NCI-H187 (cell line): ENCODE measurements at places on chromosomes 3 and 15.

DNA sequence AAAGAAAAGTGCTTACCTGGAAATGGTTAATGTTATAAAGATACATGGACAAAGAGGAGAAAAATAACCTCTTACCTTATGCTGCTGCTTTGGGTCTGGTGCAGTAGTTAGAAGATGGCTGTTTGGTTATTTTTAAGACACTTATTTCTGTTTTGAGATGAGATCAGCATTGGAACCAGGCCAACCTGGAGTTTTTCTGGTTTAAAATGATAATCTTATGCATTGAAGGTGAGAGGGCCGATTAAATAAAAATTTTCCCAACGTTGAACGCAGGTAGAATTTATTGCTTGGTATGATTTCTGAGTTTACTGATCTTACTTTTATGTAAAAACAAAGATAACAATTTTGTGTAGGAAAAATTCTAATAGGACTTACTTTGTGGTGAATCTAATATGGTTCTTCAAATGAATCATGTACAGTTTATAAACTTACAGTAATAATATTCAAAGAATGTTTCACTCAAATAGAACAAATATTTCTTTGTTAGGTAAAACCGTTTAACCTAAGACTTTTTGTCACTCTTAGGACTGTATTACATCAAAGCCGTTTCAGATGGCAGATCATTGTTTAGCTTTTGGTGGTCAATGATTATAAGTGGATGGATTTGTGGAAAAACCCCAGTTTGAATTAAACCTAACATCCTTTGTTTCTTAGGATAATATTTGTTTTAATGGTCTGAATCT is 14.9 kb downstream of the UBE2E2 start:
- no peak for DNase-seq

DNA sequence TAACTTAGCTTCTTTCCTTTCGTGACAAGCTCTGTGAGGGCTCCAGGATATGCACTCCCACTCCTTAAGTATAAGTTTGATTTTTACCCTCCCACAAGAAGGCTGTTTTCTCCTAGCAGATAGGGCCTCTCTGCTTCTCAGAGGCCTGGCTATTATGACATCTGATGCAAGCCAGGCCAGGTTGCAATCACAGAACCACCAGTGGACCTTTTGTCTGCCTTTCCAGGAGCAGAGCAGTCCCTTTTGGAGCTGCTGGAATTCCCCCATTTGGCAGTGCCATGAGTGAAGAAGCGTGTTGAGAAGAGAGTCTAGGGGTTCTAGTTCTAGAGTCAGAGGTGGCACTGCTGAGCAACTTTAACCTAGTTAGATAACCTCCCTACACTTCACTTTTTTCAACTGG is 1004.3 kb upstream of the SEMA6D start:
- DNase-seq: no peak

GRCh38 chr3:44100298-44100695 is 141.4 kb upstream of the TOPAZ1 start:
- DNase-seq: no peak

DNA sequence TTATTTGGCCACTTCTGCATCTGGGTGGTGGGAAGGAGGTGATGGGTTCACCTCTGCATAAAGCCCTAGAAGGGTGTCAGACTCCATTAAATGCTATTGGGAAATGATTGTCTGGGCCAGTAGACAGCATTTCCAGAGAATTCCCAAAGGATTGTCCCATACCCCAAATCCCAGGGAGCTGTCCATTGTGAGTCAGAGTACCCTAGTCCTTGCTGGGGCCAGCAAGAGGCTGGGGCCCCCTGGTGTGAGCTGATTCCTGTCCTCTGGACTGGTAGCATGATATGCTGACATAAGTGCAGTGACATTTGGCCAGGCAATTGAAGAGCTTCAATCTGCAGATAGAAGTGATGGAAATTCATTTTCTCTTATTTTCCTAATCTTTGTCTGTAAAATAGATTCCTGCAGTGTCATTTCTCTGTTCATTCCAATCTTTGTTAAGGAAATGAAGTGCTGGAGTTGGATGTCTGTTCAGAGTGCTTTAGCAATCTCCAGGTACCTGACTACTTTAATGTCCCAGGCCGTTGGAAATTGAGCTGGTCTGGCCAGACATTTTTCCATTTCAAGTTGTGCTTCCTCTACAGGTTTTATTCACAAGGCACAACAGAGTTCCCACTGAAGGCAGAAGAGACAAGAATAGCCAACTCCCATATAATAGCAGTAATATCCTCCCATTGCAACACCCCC is 91.2 kb downstream of the RPLP1 start:
- no peak for DNase-seq

GRCh38 chr15:90364251-90364650 is 12.2 kb downstream of the ZNF774 start:
- DNase-seq: no peak

GRCh38 chr3:140051019-140051957 is 116.3 kb downstream of the CLSTN2 start:
- DNase-seq: peak; percentile 5

DNA sequence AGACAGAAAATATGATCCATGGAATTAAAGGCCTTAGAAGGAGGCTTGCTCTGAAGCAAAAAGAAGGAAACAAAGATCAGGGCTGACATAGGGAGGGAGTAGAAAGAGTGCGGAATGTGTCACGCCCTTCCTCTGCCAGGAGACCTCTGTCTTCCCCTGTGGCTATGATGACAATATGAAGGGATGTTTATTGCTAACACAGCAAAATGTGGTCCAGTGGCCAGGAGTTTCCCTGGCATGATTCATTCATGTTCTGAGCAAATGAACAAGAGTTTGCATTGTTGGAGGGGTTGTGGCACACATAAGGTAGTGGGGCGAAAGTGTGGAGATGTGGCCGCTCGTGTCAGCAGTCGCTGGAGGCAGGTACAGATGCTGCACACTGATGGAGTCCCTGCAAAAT is 169.4 kb downstream of the SHQ1 start:
- DNase-seq: no peak

DNA sequence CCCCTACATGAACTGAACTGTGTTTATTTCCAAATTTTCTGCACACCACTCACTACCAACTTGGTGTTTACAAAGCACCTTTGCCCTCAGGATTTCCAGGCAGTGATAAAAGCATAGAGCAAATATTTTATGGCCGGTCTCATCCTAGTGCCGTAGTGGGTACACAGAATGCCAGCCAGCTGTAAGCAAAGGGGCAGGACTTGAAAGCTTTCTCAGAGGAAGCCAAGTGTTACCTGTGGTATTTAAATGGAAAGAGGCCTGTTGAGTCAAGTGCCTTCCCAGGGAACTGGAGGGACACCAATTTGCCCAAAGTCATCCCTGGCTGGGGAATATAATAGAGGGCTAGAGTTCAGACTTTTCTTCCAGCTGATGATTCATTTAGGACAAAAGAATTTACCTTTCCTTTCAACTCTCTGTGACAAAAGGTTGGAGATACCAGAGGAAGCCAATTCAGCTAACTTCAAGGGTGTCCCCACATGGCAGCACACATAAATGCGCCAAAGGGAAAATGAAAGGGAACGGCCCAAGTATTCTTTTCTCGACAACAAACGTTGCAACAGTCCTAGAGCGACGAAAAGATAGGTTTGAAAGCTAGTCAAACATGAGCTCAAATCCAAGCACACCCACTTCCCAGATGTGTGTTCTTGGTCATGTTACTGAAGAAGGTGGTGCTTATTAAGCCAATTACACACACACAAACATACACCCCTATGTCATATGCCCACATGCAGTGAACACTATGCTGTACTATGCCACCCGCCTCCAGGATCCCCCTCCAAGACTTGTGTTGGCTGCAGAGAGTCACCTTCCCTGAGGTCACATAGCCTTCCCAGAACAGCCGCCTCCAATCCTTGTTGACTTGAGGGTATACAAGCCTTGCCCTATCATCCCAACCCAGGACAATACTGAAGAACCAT is 27.7 kb downstream of the MAGI1 start:
- peak; percentile 18 for DNase-seq

- DNase-seq: no peak
These were observed 22.9 kb downstream of the MAP2K1 start for GRCh38 chr15:66409565-66410108.

DNA sequence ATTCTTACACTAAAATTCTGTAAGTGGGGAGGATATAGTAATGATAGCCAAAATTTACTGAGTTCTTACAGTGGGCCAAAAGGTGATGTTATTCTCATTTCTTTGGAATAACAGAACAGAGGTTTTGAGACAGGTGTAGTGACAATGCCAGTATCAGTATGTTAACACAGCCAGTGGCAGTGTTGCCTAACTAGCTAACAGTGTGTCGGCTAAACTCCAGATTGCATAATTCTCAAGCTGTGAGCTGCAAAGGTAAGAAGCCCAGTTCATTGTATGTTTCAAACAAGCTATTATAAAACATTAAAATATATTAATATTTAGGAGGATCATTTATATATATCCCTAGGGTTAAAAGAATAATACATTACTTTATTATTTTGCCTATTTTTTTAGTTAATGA is 920 bp downstream of the SLC15A2 start:
- no peak for DNase-seq

DNA sequence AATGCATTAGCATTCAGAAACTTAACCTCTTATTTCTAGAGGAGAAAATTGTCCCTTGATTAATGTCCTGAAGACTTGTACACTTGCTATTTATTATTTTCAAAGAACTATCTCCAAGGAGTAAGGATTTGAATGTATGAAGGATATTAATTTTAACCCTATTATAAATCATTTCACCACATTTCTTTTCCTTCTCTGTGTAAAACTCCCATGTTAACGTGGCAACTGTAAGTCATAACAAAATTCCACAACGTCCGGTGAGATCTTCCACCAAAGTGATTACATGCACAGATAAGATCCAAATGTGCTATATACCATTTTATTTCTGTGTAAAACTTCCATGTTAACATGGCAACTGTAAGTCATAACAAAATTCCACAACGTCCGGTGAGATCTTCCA is 229.1 kb upstream of the ARHGEF26 start:
- DNase-seq: no peak

DNA sequence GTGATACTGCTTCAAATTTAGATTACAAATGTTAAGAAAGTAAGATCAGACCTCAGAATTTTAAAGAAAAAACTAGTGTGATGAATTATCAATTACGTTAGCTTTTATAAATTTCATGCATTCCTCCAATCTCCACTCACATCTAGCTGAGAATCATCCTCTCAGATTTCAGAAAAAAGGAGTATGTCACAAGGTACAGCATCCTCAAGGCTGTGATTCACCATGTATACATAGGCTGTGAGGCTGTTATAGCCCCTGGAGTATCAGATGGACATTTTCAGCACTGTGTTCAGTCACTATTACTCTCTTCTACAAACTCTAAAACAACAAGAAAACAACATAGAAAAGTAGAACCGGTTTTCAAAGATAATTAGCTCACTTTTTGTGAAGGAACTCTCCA is 214.4 kb downstream of the PCCB start:
- DNase-seq: no peak

DNA sequence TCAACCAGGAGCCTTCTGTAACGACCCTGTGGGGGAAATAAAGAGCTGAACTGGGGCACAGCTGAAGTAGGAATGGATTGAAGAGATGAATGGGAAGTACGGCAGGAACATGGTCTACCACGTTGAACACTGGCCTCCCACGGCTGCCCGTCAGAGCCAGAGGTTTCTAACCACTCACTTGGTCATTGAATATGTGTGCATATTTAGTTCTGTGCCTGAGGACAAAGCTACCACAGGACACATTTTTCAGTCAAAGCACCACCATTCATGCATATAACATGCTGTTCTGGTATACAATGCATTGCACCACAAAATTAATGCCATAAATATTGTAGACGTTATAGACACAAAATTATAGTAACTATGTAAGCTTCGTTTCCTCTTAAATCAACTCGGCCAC is 75.5 kb downstream of the MB21D2 start:
- no peak for DNase-seq

DNA sequence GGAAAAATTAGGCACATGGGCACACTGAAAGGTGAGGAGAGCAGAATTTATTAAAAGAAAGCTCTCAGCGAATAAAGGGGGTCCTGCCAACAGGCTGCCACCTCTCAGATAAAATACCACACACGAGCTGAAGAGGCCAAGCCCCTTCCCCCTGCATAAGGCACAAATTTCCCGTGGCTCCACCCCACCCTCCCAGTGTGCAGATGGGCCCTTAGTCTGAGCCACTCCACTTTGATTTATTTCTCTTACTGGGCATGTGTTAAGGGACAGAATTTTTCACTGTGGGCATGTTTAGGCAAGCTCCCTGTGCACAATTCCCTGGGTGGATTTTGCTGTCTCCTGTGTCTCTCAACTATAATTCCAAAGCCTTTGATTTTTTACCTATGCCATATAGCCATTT is 409.8 kb downstream of the TBL1XR1 start:
- no peak for DNase-seq

- DNase-seq: no peak
These were observed 29.7 kb downstream of the CRYGS start for GRCh38 chr3:186514296-186515002.

GRCh38 chr15:68783226-68784058 is 37.3 kb downstream of the ANP32A start:
- DNase-seq: no peak

DNA sequence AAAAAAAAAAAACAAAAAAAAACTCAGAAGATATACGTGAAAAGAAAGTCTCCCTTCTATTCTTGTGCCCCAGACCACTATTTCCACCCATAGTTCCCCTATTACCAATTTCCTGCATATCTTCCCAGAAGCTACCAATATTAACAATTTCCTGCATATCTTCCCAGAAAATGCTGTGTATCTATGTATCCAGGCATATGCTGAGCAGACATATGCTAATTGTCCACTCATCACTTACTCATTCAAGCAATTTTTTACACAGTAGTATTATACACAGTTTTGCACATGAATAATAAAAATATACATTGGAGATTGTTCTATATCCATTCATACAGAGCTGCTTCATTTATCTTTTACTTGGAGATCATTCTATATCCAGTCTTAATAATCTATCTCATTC is 12.6 kb upstream of the SLMAP start:
- no peak for DNase-seq

GRCh38 chr15:100250176-100250800 is 91.5 kb downstream of the ADAMTS17 start:
- DNase-seq: no peak

- DNase-seq: no peak
These were observed 226.0 kb upstream of the P2RY1 start for GRCh38 chr3:152608696-152609594.

- no peak for DNase-seq
These were observed 40.0 kb downstream of the NME9 start for GRCh38 chr3:138289701-138290100.

- DNase-seq: no peak
These were observed 56.1 kb upstream of the GALNT15 start for GRCh38 chr3:16118396-16118795.

- no peak for DNase-seq
These were observed 31.9 kb downstream of the SGO1 start for GRCh38 chr3:20154078-20154477.

- no peak for DNase-seq
These were observed 19.4 kb downstream of the ASTE1 start for GRCh38 chr3:131007256-131007655.

DNA sequence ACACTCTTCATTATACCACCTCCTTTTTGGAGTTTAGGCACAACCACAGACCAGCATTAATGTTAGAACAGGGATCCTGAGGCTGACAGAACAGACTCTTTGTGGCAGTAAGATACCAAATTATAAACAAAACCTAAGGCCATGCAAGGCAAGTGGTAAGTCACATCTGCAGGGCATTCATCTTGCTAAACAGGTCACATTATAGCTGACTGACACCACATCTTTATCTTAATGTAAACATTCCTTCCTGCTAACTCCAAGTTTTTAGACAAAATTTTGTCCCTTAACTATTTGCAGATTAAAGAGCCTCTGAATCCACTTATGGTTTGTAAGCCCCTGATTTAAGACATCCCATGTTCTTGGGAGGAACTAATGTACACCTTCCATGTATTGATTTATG is 500.6 kb downstream of the PYDC2 start:
- no peak for DNase-seq
